ENCODE measurements at places on chromosomes 1 and 21.

DNA sequence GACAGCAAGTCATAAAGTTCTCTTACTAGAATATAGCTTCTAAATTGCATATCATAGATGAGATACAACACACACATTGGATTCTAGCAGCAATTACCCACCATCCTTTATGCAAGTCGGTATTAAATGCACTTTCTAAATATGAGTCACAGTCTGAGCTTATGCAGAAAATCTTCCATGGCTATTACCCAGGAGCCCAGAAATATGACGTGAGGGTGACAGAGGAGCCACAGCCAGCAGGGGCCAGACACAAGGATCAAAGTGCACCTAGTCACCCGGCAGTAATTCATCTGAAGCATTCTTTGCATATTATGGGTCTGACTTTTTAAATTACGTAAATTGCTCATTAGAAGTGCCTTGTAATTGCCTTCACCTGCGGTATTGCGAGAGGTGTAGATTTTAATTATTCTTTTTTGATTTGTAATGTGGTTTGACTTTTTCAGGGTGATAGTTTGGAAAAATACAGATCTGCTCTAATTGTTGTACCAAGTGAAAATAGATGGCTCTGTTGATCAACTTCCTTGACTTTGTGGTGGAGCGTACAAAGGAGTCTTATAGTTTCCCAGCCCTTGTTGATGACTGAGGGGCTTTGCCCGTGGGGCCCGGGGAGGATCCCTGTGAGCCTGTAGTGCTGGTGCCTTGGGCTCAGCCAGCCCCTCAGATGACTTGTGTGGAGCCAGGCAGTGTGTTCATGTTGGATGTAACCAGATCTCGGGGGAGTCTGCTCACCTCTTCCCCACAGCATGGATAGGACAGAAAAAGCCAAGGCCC is 470.0 kb upstream of the VAMP3 start:
- no peak for DNase-seq

DNA sequence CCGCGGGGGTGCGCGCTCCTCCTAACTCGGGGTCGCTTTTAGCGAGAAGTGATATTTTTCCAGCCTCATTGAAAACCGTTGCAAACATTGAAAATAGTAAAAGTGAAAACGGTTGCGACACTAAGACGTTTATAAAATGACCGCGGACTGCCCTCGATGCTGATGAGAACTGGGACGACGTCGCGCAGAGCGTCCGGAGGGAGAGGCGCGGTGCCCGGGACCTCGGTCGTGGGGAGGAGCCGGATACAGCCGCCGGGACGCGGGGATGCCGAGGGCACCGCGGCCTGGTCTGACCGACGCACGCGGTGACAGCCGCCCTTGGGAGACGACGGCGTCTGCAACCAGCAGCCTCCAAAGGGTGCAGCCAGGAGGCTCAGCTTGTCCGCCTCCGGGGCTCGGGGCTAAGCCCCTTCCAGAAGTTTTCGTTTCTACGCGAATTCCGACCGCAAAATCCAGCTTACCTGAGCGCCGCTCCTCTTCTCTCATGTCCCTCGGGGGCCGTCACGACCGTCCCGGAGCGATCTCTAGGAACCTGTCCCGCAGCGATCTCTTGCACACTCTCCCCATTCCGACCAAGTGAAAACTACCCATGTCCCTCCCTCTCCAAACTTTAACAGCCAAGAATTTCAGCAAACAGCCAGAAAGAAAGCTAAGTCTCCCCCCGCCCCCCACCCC is 144.4 kb upstream of the ETS2 start:
- no peak for DNase-seq

GRCh38 chr1:248755517-248755916 is at the start of gene LYPD8:
LYPD8 (minus strand) TSS chr1:248755759; CDS start chr1:248751081, 4,678 bp downstream.
- peak; percentile 95 for DNase-seq

DNA sequence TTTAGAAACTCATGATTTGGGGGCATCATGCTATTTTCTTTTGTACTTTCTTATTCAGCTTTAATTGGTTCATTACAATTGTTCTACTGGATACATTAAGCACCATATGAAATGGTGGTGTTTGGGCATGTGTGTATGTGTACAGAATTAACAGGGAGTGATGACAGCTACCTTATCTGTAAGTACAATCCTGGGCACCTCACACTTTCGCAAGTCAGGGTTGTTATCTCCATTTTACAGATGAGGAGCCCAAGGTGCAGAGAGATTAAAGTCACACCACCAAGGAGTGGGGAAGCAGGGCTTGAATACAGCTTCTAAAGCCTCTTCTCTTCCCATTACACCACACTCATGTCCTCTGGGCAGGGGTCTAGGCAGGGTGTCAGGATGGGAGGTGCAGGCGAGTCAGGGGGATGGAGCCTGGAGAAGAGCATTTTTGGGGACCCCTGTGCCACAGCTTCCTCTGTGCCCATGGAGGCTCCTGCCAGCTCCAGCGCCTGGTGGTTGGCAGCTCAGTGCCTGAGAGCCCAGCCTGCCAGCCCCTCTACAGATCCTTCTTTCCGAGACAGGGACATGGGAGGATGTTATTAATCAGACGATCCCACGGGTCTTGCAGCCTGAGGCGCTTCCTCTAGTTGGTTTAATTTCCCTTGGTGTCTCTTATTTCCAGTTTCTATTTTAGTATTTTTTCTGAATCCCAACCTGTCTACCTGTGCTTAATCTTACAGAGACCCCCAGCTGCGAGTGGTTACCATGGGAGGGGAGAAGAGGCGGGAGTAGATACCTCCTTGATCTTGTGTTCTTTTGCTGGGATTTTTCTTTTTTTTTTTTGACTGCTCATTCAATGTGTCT is 126.2 kb upstream of the CD34 start:
- no peak for DNase-seq

DNA sequence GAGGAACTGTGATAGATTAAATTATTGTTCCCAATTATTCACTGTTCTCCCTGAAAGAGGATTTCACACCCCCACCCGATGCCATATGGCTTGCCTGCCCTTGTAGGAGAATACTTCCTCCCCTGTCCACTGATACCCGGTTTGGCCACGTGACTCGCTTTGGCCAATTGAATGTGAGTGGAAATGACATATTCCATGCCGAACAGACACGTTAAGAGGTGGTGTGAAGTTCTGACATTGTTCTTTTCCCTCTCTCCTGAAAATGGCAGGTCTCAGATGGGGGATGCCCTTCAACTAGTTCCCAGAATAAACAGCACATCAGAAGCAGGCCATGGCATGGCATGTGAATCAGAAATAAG is 5.3 kb downstream of the STUM start:
- no peak for DNase-seq
